Fibroblast of lung (primary cell): ENCODE measurements at places on chromosomes 1 and 21. TPM values are rescaled to one million over a fixed set of nuclear protein-coding genes. Genes with fewer than 3 reads are reported as not detected.
A peak's percentile ranks its signal among the peaks of the same experiment; 100 is the strongest.

- no peak for DNase-seq
Observed at GRCh38 chr1:38179483-38179882, 132.9 kb upstream of the POU3F1 start.

The ALPL gene
- 0.21 and 1.3 TPM in 2 replicates for polyA plus RNA-seq

GRCh38 chr1:243819438-243819839, 30.6 kb downstream of the AKT3 start:
- DNase-seq, result no peak

GRCh38 chr1:53257454-53258081, 19.2 kb upstream of the MAGOH start:
- DNase-seq, result no peak

DNA sequence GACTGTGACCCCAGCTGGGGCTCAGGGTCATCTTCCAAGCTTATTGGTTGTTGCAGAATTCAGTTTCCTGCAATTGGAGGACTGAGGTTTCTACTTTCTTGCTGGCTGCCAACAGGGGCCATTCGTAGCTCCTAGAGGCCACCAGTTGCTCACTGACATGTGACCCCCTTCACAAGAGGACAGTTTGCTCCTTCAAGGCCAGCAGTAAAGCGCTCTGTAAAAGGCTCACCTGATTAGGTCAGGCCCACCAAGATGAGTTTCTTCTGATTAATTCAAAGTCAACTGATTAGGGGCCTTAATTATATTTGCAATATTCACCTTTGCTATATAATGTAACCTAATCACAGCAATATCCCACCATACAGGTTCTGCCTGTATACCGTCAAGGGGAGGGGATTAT, 68.9 kb downstream of the SLC9A1 start:
- no peak for DNase-seq

DNA sequence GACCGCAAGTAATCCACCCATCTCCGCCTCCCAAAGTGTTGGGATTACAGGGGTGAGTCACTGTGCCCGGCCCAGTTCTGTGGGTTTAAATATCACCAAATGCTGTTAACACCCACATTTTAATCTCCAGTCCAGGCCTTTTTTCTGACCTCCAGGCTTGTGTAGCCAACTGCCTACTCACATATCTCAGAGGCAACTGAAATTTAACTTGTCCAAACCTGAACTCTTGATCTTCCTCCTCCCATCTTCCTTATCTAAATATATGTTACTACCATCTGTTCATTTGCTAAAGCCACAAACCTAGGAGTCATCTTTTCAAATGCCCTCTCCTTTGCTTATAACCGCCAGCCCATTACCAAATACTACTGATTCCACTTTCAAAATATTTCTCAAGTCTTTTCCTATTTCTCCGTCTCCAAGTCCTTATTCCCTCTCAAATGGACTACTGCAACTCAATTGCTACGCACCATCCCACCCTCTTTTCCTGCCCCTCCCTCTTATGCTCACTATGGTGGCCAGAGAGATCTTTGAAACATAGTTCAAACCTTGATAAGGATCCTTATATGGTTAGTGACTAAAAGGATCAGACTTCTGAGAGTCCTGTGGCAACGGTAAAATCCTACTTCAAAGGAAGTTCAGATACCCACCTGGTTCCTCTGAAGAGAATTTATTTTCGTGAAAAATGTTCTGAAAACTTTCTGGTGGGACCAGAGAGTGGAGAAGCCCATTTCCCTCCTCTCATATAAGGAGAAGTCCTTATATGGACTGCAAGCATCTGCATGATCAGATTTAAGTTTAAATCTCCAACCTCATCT, 78.5 kb upstream of the CDC42BPA start:
- DNase-seq, result peak; percentile 44

DNA sequence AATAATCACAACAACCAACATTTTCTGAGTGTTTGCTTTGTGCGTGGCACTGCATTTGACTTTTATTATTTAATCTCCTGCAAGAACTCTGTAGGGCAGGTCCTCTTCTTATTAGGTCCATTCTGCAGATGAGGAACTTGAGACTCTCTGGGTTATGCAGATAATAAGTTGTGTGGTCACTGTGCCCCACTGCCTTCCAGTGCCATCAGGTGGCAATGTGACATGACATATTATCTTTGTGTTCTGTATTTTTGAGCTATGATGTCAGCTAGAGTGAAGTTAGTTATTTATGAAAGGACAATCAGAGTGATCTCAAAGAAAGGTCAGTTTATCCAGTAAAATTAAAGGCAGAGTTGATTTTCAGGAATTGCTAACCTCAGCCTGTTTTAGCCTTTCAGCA, 196.0 kb downstream of the FMN2 start:
- no peak for DNase-seq

- DNase-seq, result no peak
Observed at GRCh38 chr1:116663821-116664220, 3.7 kb downstream of the IGSF3 start.

DNA sequence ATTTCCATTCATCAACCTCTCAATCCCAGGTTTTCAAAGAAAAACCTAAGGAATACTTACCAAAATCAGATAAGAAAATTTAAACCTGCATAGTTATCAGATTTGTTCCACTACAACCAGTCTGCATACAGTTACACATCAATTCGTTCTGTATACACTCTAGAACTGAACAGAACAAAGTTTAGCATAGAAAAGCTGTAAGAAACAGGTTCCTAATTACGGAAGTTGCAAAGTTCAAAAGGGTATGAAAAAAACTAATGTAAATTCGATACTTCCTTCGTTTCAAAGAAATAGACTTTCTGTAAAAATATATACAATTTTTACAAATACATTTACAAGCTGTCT, 3.1 kb downstream of the MCL1 start:
- no peak for DNase-seq

DNA sequence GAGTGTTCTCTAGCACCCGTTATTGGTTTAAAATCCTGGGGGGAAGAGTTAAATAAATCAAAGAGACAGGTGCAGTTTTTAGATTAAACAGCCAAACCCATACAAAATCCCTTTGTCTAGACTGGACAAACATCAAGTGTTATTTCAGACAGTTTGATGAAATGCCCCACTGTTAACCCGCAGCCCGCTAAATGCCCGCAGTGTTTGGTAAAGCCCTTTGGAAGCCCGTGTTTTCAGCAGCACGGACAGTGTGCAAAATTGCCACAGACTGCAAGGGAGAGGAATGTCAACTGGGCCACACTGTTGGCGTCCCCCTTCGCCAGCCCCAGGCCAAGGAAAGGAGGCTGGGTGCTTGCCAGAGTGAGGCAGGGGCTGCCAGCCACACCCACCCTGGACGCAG, 26.6 kb downstream of the AJAP1 start:
- no peak for DNase-seq

DNA sequence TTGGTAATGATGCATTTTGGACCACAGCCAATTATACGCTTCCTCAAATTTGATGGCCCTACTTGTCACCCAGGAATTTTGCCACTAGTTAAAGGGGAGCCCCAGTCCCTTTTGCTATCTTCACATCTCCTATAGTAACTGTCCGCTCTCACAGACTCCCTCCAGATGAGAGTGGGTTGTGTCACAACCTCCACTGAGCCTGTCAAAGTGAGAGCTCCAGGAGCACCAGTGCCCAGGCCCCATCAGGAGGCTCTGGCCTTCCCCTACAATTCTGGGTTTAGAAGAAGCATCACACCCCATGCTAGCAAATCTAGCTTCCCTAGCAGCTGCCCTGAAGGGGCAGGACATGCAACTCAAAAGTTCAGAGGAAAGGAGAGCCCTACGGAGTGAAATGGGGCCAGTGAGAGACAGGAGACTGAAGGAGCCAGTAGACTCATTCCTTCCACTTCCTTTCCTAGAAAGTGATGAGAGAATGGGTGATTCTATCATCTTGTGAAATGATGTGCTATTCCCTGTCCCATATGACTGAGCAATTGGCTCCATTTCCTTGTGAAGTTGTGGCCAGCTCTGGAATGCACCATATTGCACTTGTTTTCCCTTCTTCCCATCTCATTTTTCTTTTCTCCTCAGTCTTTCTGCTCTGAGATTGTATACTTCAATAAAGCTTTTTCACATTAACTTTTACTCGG, 541.3 kb downstream of the DPYD start:
- DNase-seq, result peak; percentile 71

The SERINC2 gene
- 104 and 229 TPM in 2 replicates for polyA plus RNA-seq

The OR10R2 gene
- not detected in 2 replicates for polyA plus RNA-seq
